Large intestine (tissue), 12 donors: ENCODE measurements at places on chromosomes 3 and 15. TPM values are rescaled to one million over a fixed set of nuclear protein-coding genes. Genes with fewer than 3 reads are reported as not detected.

The PAQR5 gene
- 3.4 TPM for polyA plus RNA-seq

The PLA2G4D gene
- 0.06 TPM for polyA plus RNA-seq

The PAK6 gene
- 14.8 TPM for polyA plus RNA-seq

The CACNA2D3 gene
- polyA plus RNA-seq = 0.97 TPM

The GABRR3 gene
- polyA plus RNA-seq = not detected

The TRH gene
- polyA plus RNA-seq = 0.16 TPM

The SEMA3G gene
- 2.9 TPM for polyA plus RNA-seq

The ITIH3 gene
- polyA plus RNA-seq = 5.3 TPM

The GPR27 gene
- polyA plus RNA-seq = 2.6 TPM

The ILDR1 gene
- 3.2 TPM for polyA plus RNA-seq

The FBXW12 gene
- 0.18 TPM for polyA plus RNA-seq

The TMEM42 gene
- 17.1 TPM for polyA plus RNA-seq

The TRIM59 gene
- polyA plus RNA-seq = 11.3 TPM

The C2CD4B gene
- polyA plus RNA-seq = 2.4 TPM

The ATP10A gene
- 2.2 TPM for polyA plus RNA-seq

The APBA2 gene
- 3.5 TPM for polyA plus RNA-seq

The POLR2H gene
- polyA plus RNA-seq = 167 TPM

The PLA2G4E gene
- polyA plus RNA-seq = 0.43 TPM

The MYO5C gene
- polyA plus RNA-seq = 12.8 TPM

The WNT7A gene
- polyA plus RNA-seq = 0.01 TPM
